ENCODE measurements at places on chromosomes 1 and 21. TPM values are rescaled to one million over a fixed set of nuclear protein-coding genes. Genes with fewer than 3 reads are reported as not detected.

Gene SCNM1
- 23.8 TPM for total RNA-seq

Gene VANGL2
- total RNA-seq, result 1.9 TPM

Gene HSD3B1
- total RNA-seq, result not detected

Gene TSPEAR
- total RNA-seq, result 2.5 TPM

Gene NUAK2
- total RNA-seq, result 0.52 TPM
